ENCODE measurements at places on chromosomes 12 and 14. TPM values are rescaled to one million over a fixed set of nuclear protein-coding genes. Genes with fewer than 3 reads are reported as not detected.

DNA sequence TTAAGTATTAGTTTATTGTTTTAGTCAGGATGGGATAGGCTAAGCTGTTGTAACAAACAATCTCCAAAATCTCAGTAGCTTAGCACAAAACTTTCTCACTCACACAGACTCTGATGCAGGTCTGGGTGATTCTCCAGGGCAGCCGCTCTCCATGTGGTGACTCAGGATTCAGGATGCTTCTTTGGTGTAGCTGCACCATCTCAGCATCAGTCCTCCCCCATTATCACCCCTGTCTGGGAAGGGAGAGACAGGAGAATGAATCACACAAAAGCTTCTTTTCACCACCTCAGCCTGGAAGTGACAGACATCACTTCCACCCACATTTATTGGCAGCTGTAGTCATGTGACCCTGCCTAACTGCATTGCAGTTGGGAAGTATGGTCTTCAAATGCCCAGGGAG lies 142.3 kb downstream of the DICER1 start:
- DNase-seq = peak; percentile 19

DNA sequence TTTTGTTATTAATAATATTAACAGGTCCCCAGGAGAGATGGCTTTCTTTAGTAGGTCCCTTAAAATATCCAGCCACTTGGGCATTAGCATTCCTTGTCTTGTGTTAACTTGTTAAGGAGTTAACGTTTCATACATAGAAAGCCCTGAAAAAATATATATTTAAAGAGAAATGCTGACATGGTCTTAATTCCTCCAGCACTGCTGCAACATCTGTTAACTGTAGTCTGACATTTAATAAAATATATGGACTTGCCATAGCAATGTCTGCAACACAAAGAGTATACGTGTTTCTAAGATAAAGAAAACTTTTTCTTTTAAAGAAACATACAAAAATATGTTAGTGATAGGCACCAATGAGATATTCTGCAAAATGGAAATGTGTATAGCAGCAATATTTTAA lies 10.0 kb downstream of the SLC38A4 start:
- DNase-seq = no peak

DNA sequence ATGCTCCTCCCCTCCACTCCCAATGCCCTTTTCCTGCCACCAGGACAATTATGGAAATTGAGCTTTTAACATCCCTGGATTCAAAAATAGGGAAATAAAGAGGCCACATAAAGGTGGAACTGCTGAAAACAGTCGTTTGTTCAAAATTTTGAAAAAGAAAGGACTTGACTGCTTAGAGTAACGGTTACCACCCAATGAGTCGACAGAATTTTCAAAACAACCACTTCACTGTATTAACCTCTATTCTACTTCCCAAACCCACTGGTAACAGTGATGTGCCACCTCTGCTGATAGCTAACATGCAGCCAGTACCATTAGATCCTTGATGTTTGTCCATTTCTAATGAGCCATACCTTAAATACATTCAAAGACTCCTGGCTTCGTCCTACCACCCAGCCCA lies 4.9 kb downstream of the ST8SIA1 start:
- DNase-seq = no peak

- no peak for DNase-seq
Observed at GRCh38 chr12:49969027-49969426, 3.7 kb upstream of the AQP6 start.

DNA sequence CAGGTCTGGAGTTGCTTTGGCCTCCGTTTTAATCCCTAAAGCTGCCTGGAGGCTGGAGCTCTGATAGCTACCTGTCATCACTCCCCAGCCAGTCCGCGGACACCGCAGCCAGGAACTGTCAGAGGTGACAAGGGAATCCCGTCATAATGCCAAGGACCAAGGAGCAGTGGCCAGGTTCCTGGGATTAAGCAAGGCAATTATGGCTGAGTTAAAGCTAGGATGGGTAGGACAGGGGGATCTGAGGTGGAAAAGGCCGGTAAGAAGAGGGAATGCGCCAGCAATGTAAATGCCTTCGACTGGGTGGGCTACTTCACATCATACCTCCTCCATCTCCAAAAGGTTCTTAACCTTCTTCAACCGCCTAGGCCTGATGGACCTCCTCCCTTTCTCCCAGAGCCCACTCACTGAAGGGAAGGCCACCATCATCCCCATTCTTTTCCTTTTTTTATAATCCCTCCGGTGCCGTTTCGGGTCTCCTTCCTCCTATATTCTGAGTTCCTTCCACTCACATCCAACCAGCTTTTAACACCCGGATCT lies 1.9 kb downstream of the PPP1R3E start:
- DNase-seq = peak; percentile 45

DNA sequence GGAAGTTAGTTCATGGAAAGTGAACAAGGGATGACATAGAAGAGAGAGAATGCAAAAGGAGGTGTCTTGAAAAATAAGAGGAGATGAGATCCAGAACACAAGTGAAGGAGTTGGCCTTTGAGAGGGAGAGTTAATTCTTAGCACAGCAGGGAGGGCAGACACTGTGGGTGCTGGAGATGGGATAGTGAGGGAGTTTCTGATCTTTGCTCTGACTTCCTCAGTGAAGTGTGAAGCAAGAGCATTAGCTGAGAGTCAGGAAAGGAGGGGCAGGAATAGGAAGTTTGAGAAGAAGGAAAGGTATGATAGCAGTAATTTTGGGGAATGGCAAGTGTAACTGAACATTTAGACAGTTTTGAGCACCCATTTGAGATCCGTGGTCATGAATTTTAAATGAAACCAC lies 75.8 kb upstream of the COCH start:
- no peak for DNase-seq

- no peak for DNase-seq
Observed at GRCh38 chr12:120369603-120370342, 809 bp upstream of the MSI1 start.

GRCh38 chr12:61765926-61766325 lies 494.3 kb upstream of the USP15 start:
- no peak for DNase-seq

GRCh38 chr12:127280393-127281275 lies 986.3 kb upstream of the TMEM132C start:
- DNase-seq = peak; percentile 39

DNA sequence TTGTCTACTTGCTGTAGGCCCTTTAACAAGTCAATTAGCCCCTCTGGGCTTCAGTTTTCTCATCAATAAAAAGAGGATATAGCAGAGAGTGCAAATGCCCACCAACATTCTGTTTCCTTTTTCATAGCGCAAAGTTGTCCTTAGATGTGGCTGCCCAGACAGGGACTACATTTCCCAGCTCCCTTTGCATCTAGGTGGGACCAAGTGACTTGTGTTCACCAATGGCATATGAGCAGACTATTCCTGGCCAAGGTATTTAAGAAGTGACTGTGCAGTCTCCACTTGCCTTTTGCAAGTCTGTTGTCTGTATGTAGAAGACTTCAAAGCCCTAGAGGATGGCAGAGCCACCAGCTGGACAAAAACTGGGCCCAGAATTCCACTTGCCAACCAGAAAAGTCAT lies 59.7 kb downstream of the DAO start:
- DNase-seq = peak; percentile 37

The INHBC gene
- not detected for total RNA-seq

The FERMT2 gene
- 25.9 TPM for total RNA-seq

The CD163 gene
- not detected for total RNA-seq
